Activated CD8-positive, alpha-beta memory T cell treated with anti-CD3 and anti-CD28 coated beads for 1 hour (primary cell): ENCODE measurements at places on chromosomes 1 and 21.

- DNase-seq, result no peak
Measured at GRCh38 chr1:207031016-207031415, 1.5 kb downstream of the C1orf116 start.

DNA sequence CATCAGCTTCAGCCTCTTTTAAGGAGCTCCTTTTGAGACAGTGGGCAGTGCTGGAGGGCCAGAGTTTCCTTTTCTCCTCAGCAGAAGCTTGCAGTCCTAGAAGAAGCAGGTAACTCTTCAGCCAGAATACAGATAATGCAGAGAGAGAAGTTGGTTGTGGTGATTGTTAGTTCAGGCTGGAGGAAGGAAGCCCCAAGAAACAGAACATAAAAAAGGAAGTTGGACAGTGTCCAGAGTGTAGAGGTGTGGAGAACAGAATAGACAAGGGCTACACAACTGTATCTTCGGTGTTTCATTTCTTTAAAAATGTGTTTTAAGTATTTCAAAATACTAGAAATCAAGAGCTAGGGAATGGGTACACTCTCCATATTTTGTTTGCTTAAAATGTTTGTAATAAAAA, 6.4 kb upstream of the TACSTD2 start:
- no peak for DNase-seq

GRCh38 chr1:211632808-211633523, 42.5 kb downstream of the NEK2 start:
- DNase-seq, result no peak

DNA sequence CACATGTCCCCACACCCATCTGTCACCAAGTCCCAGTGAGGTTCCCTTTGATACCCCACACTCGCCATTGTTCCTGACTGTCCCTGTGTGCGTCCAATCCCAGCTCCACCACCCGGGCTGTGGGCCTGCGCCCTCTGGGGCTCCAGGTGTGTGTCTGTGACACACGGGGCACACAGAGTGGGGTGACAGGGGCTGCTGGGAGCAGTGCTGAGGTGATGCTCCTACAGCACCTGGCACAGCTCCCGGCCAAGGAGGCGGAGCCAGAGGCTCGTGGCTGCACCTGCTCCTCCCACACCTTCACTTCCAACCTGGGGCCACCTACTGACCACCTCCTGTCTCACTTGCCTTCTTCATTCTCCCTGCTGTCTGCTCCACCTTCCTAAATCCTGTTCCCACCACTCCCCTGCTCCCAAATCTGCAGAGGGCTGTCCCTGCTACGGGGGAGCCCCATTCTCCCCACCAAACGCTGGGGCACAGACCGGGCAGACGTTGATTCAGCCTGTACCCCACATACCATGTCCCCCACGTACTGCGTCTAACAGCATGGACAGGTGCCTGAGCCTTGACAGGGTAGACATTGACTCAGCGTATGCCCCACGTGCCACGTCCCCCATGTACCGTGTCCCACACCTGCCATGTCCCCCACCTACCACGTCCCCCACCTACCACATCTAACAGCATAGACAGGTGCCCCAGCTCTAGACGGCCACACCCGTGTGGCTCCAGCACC, 16.4 kb downstream of the WDR4 start:
- no peak for DNase-seq

DNA sequence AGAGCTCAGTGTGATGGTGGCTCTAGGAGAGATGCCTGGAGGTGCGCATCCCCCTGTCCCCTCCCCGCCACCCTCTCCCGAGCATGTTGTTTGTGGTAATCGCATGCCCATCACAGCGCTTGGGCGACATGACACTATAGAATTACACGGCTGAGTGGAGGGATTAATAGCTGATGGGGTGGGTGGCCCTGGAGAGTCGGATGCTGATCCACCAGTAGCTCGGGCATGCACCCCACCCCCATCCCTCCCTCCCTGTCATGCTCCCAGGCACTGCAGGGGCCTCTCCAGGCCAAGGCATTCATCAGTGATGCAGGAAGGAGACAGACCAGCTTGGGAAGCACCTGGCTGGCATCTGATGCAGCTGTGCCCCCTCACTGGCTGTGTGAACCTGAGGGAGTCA, 159.0 kb upstream of the IGSF21 start:
- DNase-seq, result no peak

GRCh38 chr1:152343006-152343405, 16.8 kb downstream of the FLG2 start:
- no peak for DNase-seq

DNA sequence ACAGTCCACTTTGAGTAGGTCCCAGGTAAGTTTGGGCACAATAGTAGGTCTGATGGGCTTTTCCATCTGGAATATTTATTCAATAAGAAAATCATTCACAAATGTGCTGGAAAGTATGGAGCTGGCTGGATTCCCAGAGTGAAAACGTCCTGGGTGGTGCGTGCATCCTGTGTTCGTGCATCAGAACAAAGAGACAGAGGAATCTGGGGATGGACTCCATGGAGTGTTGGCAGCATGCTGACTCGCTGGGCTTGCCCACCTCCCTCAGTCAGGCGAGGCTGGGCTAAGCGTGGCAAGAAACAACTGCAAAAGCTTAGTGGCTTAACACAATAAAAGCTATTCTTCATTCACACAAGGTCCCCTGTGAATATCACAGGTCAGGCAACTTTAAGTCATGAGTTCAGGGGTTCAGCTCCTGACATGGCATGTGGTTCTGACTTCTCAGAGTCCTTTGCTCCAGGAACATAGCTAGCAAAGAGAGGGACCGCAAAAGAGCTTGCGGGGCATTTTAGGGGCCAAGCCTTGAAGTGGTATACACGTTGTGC, 151.6 kb upstream of the ZNF644 start:
- no peak for DNase-seq

DNA sequence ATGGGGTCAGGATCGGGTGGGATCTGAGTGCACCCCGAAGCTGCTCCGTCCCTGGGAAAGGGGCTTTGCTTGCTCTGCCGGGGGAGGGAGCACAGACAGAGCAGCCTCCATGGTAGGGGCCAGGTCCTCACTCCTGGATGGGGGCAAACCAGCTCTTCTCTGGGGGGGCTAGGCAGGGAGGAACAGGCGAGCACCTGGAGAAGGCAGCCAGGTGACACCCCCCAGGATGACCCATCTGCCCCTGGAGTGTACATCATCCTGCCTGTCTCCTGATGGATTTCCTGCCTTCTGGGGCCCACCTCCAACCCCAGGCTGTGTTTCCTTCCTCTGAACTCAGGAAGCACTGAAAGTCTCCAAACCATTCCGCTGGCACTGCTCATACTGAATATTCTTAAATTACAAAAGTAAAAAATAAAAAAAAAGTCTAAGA, 248.0 kb downstream of the RHOU start:
- DNase-seq, result no peak

- no peak for DNase-seq
Measured at GRCh38 chr1:203320591-203321272, 15.4 kb downstream of the BTG2 start.

- no peak for DNase-seq
Measured at GRCh38 chr1:181014477-181015250, 8.0 kb downstream of the STX6 start.

DNA sequence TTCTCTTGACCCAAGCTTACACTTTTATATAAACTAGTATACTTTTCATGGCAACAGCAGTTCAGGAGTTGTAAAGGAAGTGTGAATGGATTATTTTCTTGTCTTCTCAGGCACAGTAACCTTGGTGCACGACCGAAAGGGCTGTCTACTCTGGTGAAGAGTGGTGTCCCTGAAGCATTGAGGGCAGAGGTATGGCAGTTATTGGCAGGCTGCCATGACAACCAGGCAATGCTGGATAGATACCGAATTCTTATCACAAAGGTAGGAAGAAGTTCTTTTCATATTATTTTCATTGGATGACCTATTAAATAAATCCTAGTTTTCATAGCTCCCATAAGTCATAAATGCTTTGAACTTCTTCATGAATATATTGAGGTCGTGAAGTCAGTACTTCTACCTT, 53.9 kb upstream of the GPR52 start:
- DNase-seq, result no peak

GRCh38 chr1:44135886-44136285, 5.5 kb downstream of the KLF18 start:
- no peak for DNase-seq

DNA sequence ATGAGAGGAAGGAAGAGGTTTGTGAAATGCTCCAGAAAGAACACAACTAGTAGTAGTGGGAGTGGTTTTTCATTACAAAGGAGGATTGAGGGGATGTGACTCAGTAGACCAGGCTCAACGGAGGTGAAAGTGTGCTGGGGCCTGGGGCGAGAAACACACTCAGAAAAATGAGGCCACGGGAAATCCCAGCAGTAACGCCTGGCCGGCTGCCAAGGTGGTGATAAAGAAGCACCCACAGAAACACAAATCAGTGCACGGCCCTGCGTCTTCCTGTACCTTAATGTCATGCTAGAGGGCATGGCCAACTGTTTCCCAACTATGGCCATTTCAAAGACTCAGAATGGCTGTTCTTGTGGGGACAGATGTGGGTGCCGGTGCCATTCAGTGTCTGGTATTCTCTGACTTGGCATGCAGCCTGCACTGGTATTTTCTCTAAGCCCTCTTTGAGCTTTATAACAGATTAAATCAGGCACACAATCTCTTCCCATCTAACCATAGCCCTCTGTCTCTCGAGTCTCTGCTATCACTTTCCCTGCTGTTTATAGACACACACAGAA, 38.2 kb downstream of the URB2 start:
- peak; percentile 59 for DNase-seq

- no peak for DNase-seq
Measured at GRCh38 chr1:89889323-89889615, 68.4 kb downstream of the LRRC8D start.

- peak; percentile 46 for DNase-seq
Measured at GRCh38 chr21:45970674-45971615, 10.6 kb upstream of the COL6A1 start.

DNA sequence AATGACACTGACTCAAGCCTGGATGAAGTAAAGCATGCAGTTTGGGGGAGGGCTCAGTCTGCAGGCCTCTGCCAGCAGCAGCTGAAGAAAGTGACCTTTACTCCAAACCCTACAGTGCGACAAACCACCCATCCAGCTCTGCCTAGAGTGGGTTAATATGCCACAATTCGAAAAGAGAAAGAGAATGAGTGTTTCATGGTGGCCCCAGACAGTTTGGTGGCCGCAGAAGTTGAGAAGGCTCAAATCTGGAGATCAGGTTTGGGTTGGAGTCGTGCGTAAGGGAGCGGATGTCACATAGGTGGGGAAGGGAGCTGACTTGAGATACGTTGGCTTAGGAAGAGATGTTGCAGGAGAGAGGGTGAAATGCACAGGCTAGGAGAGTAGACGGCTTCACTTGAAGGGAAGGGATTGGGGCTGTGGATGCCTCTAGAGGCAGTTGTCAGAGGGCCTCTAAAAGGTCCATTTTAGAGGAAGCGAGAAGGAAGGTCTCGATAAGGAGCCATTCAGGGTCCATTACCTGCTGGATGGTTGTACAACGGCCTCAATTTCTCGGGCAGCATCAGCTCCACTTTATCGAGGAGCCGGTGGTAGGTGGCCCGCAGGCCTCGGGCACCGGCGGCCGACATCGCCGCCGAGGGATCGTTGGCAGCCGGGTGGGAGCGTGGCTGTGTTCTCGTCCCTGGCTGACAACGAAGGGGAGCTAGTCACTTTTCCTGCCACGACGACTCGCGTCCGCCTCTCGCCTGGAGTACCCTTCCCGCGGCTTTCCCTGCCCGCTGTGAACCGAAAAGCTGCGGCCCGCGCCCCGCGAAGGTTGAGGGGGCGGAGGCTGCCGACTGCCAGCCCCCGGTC, 1.0 kb upstream of the DCAF6 start:
- no peak for DNase-seq

DNA sequence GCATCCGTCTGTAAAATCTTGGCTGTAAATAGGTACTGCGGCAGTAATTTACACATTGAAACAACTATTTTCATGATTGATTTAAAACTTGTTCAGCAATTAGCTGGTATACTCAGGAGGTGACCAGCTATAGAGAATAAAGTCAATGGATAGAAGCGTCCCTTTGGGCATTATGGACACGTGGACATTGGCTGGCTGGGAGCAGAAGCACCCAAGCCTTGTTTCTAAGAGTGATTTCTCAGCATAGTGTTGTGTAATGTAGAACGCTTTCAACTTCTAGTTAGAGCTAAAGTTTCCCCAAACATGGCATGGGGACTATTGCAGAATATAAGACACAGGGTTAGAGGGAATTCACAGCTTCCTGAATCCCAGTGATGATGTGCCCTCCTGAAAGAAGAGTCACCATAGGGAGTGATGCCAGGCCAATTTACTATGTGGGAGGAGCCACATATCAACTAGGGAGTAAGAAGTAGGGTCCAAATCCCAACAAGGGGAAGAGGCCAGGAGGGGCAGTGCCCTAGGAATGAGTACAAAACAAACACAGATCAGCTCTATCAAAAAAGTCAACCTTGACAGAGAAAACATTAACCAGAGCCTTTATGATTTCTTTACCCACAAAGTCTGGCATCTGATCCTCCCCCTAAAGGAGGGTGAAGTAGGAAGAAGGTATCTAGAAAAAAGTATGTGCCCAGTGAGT, 92.7 kb downstream of the SUSD4 start:
- DNase-seq, result no peak

DNA sequence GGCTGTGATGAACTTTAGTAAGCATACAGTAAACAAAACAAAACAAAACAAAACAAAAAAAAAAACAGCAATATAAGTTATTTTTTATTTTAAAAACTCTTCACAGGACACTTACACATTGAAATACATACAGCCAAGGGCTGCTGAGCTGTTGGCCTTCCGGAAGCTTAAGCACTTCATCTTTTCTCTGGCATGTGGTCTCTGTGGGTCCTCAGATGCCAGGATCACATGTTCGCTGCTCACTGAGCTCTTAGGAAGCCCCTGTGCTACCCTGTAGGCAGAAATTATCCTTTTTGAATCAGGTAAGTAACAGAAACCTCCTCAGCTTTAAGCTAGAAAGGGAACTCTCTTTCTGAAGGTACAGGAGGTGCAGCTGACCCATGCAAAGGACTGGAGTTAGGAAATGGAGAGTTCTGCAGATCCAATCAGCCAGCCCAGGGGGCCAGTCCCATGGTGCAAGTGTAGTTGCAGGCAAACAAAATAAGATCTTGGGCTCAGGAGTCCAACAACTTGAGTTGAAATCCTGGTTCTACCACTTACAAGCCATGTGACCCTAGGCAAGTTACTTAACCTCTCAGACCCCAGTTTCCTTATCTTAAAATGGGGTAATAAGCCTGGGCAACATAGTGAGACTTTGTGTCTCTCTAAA, 22.4 kb upstream of the MED18 start:
- DNase-seq, result no peak
